NCI-H524 (cell line): ENCODE measurements at places on chromosomes 12 and 14.

DNA sequence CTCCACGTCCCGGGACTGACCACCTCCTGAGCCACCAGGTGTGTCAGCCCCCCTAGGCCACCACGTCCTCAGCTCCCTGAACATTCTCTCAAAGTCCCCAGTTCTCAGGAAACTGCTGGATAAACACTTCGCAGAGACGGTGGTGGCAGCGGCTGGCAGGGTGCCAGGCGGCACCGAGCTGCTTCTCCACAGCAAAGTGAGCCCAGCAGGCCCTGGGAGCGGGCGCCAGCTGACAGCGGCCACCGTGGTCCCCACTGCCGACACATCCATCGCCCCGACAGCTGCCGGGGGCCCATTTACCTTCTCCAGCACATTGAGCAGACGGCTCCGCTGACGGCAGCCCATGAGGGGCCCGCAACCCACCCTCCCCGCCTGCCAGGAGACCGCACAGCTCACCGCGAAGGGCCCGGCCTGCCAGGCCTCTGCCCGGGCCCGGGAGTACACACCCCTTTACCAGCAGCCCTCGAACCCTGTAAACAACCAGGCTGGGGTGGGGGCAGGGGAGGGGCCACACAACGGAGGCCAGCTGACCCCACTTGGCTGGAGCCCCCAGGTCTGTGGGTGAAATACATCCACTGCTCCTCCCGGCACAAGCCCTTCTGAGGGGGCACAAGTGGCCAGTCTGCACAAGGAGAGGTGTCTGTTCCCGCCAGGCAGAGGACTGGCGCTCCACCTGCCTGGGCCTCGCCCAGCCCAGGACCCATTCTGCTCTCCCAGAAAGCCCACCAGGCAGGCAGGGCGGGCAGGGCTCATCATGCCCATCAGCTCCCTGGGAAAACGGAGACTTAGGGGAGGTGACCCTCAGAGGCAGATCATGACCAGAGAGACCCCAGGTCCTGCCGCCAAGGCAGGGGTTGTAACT lies 10.5 kb downstream of the AKT1 start:
- peak; percentile 56 for DNase-seq

DNA sequence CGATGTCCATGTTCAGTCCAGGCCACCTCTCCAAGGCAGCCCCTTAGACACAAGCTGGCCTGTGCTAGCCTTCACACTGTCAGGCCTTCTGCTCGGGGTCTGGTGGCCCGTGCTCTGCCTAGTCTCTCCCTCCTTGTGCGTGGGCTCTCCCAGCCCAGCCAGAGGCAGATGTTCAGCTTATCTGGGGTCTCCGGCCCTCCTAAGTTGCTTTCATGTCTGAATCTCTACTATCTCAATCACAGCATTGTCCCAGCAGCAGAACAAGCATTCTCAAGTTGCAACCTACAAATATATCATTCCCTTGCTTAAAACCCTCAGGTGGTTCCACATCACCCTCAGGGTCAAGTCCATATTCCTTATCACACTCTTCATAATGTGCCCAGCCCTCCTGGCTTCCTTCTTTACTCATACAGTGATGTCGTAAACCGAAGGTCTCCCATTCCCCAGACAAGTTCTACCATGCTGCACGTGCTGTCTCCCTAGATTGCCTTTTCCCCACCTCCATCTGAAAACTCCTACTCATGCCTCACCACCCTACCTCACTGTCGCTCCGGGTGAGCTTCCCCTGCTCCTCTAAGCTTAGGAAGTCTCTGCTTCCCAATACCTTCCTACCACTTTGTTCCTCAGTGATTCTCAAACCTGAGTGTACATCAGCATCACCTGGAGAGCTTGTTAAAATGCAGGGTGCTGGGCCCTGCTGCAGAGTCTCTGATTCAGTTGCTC lies 1.5 kb downstream of the KRT73 start:
- no peak for DNase-seq

DNA sequence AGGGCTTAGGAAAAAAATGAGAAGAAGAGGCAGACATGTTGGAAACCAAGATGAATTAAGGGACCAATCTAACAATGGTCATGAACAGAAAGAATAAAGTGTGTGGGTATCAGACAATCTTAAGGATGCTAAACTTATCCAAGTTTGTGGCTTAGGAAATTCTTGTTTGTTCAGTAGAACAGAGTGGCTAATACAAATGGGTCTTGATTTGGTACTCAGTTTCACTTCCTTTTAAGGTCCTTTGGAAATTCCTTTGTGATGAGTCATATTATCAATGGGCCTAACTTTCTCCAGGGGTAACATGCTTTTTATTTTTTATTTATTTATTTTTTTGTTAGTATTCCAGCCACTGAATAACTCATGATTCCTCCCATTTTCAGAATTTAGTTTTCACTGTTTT lies 1154.7 kb upstream of the FLRT2 start:
- no peak for DNase-seq

- DNase-seq, result no peak
Measured at GRCh38 chr14:50303744-50304471, 8.1 kb downstream of the L2HGDH start.

DNA sequence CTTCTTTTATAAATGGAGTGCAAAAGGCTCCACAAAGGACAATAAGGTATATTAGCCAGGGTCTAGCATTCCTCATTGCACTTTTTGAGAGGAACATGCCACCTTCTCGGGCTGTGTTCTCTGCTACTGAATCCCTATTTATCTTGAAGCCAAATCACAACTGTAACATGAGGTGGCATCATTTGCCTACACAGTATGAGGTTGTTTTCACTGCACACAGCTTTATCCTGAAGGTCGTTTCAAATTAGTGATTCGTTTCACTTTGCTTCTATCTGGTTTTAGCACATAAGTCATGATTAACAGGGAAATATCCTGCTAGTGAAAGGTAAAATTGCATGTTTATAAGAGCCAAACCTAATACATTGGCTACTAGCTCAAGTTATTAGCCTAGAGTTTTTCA lies 153.8 kb downstream of the SLC35F4 start:
- DNase-seq, result no peak

DNA sequence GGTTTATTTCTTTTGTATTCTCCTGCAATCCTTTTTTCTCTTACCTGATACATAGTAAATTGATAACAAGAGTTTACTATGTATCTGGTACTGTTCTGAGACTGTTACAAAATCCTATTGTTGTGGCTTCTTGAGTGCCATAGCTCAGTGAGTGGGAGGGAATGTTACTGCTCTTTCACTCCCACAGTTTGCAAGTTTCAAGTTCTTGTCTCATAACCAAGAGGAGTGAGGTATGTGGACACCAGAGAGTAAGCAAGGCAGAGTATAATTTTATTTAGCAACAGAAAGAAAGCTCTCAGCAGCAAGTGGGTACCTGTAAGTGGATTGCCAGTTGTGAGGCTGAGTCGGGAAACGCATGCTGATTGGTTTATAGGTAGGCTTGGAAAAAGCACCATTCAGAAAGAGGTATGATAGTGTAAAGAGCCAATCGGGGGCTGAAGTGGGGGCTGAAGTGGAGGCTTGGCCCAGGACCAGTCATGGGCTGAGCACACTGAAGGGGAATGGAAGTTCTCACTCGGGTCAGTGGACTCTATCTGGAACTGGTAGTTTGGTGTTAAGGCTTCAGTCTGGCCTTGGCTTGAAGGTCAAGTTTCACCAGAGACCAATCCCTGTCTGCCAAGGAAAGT lies 850.8 kb downstream of the TMTC2 start:
- DNase-seq, result no peak
